Activated CD8-positive, alpha-beta memory T cell treated with anti-CD3 and anti-CD28 coated beads for 24 hours (primary cell): ENCODE measurements at places on chromosomes 7 and 10.

- DNase-seq = no peak
These were observed 26.1 kb downstream of the IL15RA start for GRCh38 chr10:5951167-5951711.

DNA sequence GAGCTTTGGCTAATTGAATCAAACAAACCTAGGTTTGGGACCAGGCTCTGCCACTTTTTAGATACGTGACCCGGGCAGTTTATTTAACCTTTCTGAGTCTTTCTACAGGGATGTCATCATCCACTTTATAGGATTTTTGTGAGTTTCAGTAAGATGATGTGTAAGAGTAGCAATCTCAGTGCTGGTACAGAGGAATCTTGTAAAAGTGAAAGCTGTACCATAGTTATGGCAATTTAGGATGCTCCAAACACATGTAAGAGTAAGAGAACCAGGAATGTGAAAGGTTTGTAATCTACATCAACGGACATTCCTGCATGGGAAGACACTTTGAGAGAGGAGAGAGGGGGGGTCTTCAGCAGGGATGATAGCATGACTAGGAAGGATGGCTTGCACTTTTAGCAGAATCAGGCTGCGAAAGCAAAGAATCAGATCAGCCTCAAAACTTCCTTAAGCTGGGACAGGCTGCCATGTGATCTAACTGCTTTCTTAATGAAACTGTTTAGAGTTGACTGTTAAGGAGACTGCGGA lies 968 bp downstream of the NOLC1 start:
- no peak for DNase-seq

DNA sequence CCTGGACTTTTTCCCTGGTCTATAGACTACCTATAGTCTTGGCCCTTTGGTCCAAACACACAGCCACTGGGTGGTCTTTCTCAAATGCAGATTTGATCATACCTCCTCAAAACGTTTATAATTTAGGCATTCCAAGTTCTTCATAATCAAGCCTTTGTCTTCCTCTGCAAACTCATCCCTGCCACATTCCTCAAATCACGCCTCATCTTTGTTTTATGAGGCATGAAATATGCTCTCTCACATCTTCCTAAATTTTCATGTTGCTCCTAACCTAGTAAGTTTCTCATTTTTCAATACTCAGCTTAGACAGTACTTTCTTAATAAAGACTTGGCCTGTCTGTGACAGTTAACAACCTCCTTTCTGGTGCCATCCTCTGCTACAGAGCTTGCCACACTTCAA lies 10.9 kb upstream of the HERC4 start:
- no peak for DNase-seq

- DNase-seq = peak; percentile 83
These were observed 217.5 kb downstream of the SFMBT2 start for GRCh38 chr10:7193369-7193768.

DNA sequence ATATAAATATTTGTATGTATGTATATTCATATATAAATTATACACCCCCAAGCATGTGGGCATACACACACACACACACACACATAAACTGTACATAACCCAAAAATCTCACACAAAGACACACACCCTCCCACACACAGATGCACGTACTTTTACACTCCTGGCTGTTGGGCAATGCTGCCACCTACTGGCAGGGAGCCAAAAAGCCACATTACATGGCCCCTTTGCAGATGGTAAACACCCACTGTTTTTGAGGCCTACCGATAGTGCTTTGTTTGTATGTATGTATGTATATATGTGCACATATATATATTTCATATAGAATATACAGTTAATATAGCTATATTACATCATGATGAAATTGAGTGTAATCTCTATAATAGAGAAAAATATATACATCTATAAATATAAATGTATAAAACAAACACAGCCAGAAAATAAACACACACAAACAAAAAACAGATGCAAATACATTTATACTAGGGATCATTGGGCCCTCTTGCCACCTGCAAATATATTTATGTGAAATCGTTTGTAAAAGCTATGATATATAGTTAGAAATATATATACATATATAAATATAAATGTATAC lies 120.1 kb upstream of the ACBD5 start:
- DNase-seq = peak; percentile 92

GRCh38 chr10:59627366-59628018 lies 82.2 kb downstream of the SLC16A9 start:
- no peak for DNase-seq
